Brain microvascular endothelial cell (primary cell): ENCODE measurements at places on chromosomes 7 and 10.
A peak's percentile ranks its signal among the peaks of the same experiment; 100 is the strongest.

DNA sequence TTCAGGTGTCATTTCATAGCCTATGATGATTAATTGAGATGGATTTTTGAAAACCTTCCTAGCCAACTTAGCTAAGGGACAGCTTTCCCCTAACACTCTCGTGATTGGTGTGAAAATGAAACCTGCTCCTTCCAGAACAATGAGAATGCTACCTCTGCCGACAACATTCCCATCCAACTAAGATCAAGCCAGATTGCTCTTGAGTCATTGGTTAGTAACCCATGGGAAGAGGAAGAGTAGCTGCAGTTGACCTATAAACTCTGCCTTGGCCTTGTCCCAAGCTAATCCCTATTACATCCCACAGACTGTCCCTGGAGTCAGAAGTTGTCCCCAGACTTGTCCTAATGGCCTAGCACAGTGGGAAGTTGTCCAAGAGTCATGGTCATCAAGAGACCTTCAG lies 80.5 kb upstream of the SVIL start:
- DNase-seq: no peak

GRCh38 chr7:17492437-17492836 lies 194.0 kb downstream of the AHR start:
- no peak for DNase-seq

DNA sequence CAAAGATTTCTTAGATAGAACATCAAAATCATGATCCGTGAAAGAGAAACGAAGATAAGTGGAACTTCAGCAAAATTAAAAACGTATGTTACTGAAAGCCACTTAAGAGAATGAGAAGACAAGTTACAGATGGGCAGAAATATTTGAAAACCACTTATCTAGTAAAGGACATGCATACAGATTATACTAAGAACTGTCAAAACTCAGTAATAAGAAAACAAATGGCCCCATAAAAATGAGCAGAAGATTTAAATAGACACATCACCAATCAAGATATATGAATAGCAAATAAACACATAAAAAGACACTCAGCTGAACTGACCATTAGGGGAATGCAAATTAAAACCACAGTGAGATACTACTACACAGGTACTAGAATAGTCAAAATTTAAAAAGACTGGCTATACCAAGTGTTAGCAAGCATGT lies 343.7 kb downstream of the PTEN start:
- DNase-seq: no peak

- no peak for DNase-seq
These were observed 95.0 kb downstream of the MKI67 start for GRCh38 chr10:128031216-128031615.

DNA sequence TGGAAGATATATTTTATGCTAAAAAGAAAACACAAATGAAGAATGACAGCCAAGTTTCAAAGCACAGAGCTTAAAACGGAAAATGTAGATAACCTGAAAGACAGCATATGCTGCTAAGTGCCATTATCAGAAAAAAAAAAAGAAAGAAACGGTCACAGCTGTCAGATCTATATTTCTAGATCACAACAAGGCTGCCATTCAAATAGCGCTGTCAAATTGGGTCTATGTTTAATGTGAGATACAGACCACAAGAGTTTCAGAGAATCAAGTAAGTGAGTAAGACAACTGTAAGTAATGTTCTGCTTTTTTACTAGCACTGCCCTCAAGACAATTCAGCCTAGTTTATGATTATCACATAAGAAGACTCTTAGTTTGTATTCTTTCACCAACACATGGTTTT lies 66.1 kb upstream of the RNF148 start:
- no peak for DNase-seq

GRCh38 chr10:74822521-74823089 lies 3.8 kb upstream of the KAT6B start:
- peak; percentile 8 for DNase-seq

- DNase-seq: no peak
These were observed 67.1 kb upstream of the AGBL3 start for GRCh38 chr7:134919240-134919641.

DNA sequence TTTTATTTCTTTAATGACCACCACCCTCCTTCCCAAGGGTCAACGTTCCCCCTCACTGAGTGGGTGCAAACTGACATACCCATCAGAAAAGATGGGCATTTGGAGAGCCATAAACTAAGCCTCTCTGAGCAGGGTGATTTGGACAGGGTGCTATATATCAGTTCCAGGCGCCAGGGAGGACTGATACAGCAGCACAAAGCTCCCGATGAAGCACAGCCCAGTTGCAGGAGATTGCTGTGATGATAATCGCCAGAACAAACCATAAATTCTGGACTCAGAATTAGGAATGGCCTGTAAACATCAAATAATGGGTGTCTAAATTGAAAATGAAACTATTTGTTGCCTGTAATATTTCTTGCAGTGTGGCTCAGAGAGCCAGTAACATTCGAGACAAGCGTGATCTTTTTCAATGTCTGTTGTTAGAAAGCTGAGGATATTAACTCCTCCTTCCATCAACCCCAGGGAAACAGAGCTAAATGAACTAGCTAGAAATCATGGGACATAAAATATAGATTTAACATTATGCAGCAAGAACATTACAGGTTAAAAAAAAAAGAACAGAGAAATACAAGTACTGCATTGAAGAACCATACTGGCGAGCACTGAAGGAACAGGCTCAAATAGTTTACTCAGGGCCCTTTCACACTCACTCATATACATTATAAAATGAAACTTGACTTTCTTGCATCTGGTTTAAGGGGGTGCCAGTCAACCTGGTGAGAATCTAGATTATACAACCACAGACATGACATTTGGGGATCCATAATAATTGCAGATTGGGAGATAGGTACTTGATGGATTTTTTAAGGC lies 137.5 kb upstream of the LRRTM3 start:
- no peak for DNase-seq

GRCh38 chr7:105094966-105095365 lies 81.0 kb downstream of the KMT2E start:
- no peak for DNase-seq

GRCh38 chr10:116168329-116168728 lies 104.7 kb downstream of the GFRA1 start:
- no peak for DNase-seq

DNA sequence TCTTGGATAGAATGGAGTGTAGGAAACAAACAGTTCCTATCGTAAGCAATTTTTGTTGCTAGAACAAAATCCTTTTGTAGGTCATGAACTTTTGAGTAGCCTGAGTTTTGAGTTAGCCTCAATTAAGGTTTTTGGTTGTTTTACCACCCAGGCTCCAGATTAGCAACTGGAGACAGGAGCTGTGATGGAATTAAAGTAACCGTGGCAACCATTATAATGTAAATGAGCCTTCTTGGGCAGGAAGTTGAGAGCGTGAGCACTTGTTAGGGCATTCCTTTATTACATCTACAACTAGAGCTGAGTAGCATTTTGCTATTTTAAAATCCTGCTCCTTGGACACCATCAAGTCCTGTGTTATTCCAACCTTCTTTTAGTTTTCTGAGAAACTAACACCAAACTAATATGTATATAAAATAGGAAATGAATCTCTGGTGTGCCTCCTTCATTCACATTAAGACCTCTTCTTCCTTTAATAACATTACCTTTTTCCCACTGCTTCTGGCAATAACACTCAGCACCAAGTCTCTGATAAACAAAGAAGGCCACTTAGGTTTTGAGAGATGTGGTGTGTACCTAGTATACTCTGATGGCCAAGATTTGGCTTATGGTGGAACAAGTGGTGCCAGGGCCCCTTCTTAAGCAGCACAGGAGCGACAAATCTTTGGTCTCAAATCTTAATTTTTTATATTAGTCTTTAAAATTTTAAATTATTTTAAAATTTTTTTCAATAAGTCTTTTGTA lies 34.0 kb downstream of the AHCYL2 start:
- DNase-seq: no peak

DNA sequence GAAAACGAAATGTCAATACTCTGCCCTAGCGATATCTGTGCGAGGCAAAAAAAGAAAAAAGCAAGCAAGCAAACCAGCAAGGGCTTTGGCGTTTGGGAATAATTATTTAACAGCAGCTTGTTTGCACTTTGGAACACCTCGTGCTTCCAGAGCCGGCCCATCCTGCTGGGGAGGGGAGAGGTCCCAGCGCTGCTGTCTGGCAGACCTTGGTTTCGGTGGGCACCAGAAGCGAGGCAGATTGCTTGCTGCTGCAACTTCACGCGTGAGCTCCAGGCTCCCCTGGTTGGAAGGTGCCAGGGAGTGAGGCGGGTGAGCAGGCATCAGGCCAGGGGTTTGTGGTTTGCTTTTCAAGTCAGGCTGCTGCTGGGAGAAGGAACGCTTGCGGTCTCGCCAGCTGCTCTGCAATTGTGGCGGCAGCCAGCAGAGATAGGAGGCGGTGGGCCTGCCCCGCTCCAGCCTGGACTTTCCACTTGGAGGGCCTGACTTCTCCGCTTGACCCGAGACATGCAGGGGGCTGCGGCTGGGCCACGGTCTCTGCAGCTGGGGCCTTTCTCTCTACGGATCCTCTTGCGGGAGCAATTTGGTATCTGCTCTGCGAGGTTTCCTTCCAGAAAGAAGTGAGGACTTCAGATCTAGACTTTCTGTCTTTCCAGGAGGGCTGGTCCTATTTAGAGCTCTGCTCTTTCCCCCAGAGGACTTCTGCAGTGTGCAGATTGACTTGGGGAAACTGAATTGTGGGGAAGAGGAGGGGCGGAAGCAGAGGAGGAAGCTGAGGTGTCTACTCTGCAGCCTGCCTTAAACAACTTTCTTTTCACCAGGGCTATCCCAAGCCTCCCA lies 131.4 kb downstream of the PRPF18 start:
- peak; percentile 90 for DNase-seq

DNA sequence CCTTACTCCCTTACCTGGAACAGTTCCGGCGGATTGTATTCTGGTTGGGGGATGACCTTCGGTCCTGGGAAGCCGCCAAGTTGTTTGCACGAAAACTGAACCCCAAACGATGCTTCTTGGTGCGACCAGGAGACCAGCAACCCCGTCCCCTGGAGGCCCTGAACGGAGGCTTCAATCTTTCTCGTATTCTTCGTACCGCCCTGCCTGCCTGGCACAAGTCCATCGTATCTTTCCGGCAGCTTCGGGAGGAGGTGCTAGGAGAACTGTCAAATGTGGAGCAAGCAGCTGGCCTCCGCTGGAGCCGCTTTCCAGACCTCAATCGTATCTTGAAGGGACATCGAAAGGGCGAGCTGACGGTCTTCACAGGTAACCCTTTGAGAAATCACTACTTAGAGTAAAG lies 1.7 kb downstream of the TWNK start:
- DNase-seq: no peak

- no peak for DNase-seq
These were observed 62.9 kb downstream of the SCRN1 start for GRCh38 chr7:29926741-29927140.

DNA sequence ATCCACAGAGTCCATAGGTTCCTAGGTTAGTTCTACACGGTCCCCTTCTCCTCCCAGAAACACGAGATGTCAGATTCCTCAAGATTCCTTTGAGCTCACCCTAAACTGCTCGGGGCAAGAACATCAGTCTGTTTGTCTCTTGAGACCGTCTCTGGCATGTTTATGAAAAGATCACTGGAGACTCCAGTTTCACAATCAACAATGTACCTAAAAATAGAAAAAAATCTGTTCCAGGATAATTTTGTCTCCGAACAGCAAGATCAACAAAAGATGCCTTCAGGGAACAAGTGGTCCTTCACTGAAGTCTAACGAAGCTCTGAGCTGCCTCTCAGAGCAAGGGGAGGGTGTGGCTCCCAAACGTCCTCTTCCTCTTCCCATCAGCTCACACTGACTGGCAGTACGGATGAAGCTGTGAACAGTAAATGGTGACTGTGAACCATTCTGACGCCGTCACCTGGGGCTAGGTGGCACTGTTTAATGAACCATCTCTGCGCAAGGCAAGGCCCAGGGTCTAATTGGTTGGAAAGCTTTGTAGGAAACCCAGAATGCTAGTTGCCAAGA lies 156.2 kb upstream of the LYZL1 start:
- no peak for DNase-seq

- DNase-seq: no peak
These were observed 282.1 kb downstream of the ZEB1 start for GRCh38 chr10:31601136-31601535.

- no peak for DNase-seq
These were observed 7.3 kb downstream of the PGAM2 start for GRCh38 chr7:44057849-44058758.

GRCh38 chr7:64551375-64552142 lies 11.3 kb downstream of the ZNF680 start:
- no peak for DNase-seq

- no peak for DNase-seq
These were observed 28.5 kb upstream of the ZMYND11 start for GRCh38 chr10:106740-107139.

- DNase-seq: no peak
These were observed 42.2 kb upstream of the PAPSS2 start for GRCh38 chr10:87617503-87617902.

DNA sequence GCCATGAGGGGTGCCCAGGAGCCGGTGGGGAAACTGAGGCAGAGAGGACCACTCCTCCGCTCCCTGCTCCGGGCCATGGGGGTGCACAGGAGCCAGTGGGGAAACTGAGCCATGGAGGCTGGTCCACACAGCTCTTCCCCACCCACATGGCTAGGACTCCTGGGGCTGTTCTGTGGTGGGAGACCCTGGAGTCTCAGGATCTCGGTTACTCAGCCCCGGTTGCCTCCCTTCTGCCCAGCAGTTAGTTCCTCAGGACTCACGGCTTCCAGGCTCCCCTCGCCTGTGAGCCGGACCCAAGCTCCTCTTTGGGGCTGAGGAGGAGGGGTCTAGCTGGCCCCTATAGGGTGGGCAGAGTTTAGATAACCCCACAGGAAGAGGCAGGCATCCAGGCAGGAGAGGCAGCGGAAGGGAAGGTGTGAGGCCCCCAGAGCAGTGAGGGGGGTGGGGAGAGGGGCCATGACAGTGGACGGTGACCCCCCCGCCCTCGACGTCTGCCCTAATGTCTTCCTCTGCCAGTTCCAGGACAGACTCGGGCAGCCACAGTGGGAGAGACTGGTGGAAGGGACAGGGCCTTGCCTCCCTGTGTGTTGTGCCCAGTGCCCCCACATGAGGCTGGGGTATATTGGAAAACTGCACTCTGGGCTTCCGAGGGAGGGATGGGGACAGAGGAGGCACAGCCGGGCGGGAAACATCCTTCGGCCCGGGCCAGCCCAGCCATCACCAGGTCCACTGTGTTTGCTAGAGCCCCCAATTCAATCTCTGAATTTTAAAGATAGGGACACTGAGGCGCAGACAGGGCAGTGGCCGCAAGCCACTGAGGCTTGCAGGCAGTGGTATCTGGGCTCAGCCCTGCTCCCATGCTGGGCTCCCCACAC lies 4.3 kb downstream of the ELFN1 start:
- DNase-seq: no peak
